ENCODE measurements at places on chromosomes 12 and 14. TPM values are rescaled to one million over a fixed set of nuclear protein-coding genes. Genes with fewer than 3 reads are reported as not detected.

- no peak for DNase-seq
Measured at GRCh38 chr14:76516884-76517283, 140.9 kb downstream of the ESRRB start.

DNA sequence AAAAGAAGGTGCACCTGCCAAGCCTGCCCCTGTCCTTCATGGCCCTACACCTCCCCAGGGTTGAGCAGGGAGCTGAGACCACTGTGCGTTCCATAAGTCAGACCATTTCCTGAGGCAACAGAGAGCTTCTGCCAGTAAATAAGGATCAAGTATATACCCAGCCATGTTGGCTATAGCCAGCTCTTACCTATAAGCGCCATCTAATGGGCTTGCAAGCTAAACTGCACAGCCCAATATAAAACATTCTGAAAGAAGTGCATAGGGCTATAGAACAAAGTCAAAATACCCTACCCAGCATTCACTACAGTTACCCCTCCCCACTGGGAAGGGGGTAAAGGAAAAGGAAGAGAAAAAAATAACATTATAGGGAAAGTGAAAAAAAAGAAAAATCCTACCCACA, 59.3 kb upstream of the SCAF11 start:
- DNase-seq, result no peak

SERPINA6 gene
- total RNA-seq, result not detected

DNA sequence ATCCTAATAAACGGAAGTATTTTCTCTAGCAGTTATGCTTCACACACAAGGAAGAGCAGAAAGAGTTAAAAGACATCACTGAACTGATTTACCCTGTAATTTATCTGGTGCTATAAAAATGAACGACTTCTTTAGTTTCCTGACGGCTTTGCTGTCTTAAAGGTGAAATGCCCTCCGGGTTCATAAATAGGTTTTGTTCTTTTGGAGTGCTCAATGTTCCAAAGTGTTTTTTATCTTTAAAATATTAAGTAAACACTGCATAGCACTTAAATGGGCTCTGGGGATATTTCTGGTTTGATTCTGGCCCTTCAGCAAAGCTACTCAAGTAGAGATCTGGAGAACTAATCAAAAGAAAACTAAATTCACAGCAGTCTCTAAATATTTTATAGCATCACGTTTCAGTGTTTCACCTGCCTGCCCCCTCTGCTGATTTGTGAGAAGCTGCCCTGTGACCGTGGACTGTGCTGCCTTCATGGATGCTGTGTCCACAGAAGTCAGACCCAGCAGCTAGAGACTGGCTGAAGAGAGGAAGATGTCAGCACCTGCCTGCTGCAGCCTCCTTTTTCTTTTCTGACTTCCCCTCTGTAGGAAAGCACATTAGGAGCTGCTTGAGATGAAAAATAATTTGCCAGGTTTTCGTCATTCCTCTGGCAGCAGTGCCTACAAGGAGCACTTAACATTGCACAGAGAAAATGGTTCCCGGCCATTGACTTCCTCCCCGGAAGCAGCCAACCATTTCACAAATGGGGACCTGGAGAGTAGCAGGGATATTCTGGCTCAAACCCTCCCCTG, 205.1 kb upstream of the FSCB start:
- no peak for DNase-seq

DNA sequence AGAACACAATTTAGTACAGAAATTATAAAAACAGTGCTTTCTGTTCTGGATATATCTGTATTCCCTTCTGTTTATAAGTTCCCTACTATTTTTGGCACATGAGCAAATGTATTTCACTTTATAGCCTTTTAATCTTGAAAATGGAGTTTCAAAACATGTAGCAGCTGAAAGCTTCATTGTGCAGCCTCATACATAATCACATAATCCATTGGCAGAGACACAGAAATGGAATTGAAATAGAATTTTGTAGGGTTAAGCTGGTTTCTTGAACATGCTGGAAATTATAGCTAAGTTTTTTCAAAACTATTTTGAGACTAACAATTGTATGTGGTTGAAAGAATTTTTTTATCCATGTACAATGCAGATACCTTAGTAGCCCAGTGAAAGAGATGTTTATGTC, 614.3 kb upstream of the MDGA2 start:
- DNase-seq, result no peak

NGB gene
- not detected for total RNA-seq

GRCh38 chr12:105507311-105508038, 177.0 kb downstream of the C12orf75 start:
- DNase-seq, result no peak

Data from activated naive CD8-positive, alpha-beta T cell treated with anti-CD3 and anti-CD28 coated beads, Interleukin-2, amount 10 ng/mL, durations not matched to agents 7 days and 5 days (primary cell).